ENCODE measurements at places on chromosomes 13 and 19.

- DNase-seq: no peak
Observed at GRCh38 chr13:49502954-49503353, 7.2 kb downstream of the PHF11 start.

DNA sequence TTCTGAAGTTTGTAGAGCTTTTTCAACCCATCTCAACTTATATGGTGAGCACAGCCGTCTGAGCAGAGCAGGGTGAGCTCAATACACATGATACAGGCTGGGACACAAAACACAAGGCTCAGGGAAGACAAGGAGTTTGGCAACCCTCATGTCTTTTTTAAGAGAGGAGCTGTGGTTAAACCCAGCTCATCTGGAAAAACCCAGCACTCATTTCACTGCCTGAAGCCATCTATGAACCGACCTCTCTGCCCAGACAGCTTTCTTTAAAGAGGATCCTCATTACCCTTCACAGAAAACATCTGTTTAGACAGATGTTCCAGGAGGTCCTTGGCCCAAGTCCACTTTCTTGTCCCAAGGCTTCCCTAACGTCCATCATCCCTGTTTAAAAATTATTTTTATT, 170.0 kb upstream of the TSHZ3 start:
- no peak for DNase-seq

DNA sequence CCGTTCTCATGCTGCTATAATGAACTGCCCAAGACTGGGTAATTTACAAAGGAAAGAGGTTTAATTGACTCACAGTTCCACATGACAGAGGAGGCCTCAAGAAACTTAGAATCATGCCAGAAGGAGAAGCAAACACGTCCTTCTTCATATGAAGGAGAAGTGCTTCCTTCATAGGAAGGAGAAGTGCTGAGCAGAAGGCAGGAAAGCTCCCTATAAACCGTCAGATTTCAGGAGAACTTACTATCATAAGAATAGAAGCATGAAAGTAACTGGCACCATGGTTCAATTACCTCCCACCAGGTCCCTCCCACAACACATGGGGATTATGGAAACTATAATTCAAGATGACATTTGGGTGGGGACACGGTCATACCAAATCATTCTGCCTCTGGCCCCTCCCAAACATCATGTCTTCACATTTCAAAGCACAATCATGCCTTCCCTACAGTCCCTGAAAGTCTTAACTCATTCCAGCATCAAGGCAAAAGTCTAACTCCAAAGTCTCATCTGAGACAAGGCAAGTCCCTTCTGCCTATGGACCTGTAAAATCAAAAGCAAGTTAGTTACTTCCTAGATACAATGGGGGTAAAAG, 10.6 kb downstream of the ACOD1 start:
- DNase-seq: no peak

- no peak for DNase-seq
Observed at GRCh38 chr19:18506101-18506930, 15.6 kb downstream of the ELL start.

DNA sequence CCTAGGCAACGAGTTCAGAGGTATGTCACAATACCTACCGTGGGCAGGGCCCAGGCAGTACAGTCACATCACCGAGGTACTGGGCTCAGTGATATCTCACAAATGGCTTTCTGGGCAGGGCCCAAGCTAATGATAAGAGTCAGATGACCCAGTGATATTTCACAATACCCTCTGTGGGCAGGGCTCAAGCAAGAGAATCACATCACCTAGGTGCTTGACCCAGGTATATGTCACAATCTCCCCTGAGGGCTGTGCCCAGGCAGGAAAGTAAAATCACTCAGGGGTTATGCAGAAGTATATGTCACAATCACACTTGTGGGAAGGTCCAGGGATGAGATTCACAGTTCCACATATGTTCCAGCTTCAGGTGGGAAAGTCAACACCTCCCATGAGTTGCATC, 45.3 kb downstream of the ZNF729 start:
- no peak for DNase-seq

GRCh38 chr19:58407658-58408151, 744 bp upstream of the ZNF584 start:
- no peak for DNase-seq

GRCh38 chr13:24906268-24906667, 142.3 kb downstream of the RNF17 start:
- no peak for DNase-seq
